Activated naive CD4-positive, alpha-beta T cell (primary cell): ENCODE measurements at places on chromosomes 3 and 15.

- DNase-seq: no peak
Measured at GRCh38 chr3:129424185-129424841, 4.1 kb downstream of the EFCAB12 start.

DNA sequence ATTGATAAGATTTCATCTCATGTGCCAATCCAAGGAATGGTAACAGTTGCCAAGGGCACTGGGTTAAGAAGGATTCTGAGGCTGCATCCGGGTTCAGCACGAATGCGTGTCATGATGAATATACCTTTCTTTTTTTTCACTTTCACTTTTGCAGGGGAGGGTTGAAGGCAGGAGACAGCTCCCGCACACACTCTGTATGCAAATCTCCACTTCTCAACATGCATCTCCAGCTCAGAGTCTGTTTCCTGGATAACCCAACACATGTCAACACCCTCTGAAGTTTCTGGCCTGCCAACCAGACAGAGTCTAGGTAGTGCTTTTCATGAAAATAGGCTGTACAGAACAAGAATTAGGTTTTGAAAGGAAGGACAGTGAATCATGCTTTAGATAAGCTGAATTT, 21.6 kb downstream of the B4GALT4 start:
- DNase-seq: no peak

GRCh38 chr3:4751502-4752101, 227.6 kb upstream of the BHLHE40 start:
- DNase-seq: no peak

DNA sequence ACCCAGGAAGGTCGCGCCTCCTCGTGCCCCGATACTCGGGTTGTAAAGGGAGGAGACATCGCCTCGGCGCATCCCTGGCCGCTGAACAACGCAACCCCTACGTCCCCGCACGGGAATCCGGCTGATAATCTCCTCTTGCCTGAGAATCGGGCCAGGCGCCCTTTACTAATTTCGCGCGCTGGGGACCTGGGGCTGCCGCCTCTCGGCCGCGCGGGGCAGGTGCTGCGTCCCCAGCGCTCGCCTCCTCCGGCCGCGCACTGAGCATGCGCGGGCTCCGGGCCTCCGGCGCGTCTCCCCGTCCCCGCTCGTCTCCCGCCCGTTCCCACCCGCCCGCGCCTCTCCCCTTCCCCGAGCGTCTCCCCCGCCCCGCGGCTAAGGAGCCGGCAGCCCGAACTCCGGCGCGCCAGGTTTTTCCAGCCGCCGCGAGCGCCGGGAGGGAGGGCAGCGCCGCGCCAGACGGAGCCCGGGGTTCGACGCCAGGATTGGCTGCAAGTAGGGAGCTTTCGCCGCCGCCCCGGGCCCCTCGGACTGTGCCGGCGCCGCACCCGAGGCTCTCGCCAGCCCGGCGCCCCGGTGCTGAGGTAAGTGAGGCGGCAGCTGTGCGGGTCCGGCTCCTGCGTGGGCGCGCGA, at the start of gene CNTN4:
Gene CNTN4 (plus strand): TSS at position 469 of the 630 bp plus-strand sequence.
- DNase-seq: no peak

DNA sequence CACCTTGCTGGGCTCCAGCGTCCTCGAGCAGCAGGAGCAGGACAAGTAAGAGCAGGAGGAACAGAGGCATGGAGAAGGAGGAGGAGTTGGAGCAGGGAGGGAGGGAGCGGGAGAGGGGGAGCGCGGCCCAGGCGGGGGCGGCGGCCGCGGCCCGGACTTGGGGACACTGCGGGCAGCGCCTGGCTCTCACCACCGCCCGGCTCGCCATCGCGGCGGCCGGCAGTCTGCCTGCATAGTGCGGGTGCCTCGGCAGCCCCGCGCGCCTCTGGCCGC, 440 bp downstream of the DCBLD2 start:
- DNase-seq: no peak

DNA sequence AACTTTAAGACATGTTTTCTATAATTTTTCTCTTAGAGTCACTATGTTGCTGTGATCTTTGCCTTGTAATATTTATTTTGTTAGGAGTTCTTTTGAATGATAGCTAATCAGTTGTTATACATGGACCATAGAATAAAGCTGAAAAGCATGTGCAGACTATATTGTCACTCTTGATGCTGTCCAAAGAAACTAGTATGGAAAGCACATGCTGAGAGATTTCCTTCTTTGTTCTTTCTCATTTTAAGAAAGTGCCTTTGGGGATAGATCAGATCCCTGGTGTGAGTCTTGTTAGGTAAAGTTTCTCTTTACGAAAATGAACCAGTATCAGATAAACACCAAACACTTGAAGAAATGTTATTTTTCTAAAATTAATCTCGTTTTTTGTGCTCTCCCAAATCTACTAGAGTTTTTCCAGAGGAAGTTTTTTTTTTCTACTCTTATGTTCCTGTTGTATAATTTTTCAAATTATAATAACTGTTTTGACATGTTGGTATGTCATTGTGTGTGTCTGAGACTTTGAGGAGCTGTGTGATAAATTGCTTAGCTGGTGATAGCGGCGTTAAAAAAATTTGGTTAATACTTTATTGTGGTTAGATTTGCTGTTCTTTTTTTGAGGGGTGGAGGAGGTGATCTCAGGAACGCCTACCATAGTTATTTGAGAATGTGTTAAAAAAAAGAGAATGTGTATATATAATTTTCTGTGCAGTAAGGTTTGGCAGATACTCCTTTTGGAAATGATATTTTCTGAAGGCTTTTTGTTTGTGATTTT, 2.2 kb downstream of the PIAS1 start:
- DNase-seq: no peak

DNA sequence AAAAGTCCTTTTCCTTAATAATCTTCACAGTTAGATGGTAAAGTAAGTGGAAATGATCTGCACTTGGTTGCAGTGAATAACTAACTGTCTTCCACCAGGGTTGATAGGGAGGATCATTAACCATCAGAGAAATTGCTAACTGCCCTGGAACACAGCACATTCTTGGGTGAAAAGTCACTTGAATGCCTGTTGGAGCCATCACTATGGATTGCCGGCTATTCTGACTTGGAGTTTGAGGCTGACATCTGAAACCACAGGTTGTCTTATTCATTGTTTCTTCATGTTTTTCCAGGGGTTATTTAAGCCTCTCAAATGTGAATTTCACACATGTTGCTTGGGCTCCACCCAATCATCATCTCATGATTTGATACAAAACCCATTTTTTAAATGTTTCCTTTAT, 901.4 kb downstream of the MCTP2 start:
- no peak for DNase-seq

- DNase-seq: no peak
Measured at GRCh38 chr3:72247126-72247525, 462.2 kb upstream of the PROK2 start.

GRCh38 chr3:120198305-120198878, 86.6 kb downstream of the GPR156 start:
- DNase-seq: no peak

GRCh38 chr3:135145581-135145980, 350.5 kb downstream of the EPHB1 start:
- no peak for DNase-seq

- DNase-seq: no peak
Measured at GRCh38 chr15:27475395-27475794, 504.4 kb downstream of the GABRG3 start.

GRCh38 chr15:41507820-41508290, 5.8 kb downstream of the LTK start:
- DNase-seq: no peak

- no peak for DNase-seq
Measured at GRCh38 chr3:149368674-149369497, 8.6 kb downstream of the TM4SF1 start.

DNA sequence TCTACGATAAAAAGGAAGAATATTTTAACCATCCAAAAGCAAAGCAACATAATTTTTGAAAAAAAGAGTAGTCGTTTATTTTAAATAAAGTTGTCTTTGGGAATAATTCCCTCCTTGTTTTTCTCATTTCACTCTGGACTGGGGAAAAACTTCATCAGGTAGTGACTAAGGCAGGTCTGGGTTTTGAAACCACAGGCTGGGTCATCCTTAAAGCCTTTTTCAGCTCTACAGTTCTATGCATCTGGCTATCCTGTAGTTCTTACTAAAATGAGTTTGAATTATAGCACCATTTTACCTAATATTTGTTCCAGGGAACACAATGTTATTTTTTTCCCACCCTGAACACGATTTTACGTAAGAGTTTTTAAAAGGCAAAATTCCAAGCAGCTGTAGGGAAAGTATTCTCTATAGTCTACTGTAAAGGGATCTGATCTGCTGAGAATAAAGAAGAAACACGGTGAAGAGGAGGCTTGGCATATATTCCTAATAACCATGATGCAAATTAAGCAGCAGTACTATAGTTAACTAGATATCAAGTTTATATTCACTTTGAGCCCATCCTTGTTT, 107.7 kb downstream of the OSBPL10 start:
- DNase-seq: no peak

GRCh38 chr3:62923066-62923465, 47.9 kb upstream of the CADPS start:
- no peak for DNase-seq

- no peak for DNase-seq
Measured at GRCh38 chr3:124767264-124767663, 37.0 kb downstream of the UMPS start.

DNA sequence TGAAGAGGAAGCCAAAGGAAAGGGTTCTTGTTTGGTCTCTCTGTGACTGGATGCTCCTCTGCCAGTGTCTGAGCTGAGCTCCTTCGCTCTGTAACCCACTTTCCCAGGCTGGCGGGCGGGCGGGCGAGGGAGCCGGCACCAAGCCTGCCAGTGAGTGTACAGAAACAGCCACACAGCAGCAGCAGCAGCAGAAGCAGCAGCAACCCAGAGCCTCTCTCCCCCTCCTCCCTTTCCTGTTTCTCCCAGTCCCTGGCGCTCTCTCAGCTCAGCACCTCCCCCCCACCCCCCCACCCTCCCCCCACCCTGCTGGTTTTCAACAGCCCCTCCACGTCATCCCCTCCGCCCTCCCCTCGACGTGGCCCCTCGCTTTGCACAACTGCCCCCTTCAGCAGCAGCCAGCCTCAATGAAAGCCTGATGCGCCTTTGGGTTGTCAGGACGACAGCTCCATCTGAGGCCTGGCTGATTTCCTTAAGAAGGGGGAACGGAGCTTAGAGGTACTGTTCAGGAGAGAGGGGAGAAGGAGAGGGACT, at the start of gene LSAMP:
Gene LSAMP (minus strand): TSS at position 177 of the 531 bp plus-strand sequence.
- no peak for DNase-seq

DNA sequence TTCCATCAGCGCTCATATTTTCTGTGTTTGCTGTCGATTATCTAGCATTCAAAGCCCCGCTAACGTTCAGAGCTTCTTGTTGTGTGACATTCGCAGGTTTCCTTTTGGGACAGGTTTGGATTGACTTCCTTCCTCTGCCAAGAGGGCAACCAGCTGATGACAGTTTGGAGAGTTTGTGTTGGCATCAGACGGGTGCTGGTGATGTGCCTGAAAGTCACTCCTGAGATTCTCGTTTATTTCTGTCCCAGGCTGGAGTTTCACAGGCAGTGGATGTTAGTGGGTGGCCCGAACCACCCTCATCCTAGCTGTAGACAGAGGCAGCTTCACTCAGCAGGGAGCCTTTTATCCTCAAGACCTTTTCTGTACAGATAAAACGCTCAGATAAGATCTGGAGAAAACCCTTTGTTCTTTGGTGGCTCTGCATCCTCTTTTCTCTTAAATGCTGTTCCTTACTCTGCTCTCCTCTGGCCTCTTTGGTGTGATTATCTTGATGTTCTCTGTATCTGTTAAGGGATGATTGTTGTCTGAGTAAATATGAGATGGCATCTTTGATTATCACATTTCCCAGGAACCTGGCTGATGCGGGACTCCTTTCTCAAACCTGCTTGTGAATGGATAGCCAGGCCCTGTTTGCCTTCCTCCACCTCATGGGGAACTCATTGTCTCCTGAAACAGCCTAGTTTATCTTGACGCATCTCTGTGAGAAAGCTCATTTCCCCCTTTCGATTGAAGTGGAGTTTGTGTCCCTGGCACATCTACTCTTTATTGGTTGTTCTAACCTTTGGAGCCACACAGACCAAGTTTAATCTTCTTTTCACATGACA, 35.9 kb downstream of the CGNL1 start:
- DNase-seq: no peak

DNA sequence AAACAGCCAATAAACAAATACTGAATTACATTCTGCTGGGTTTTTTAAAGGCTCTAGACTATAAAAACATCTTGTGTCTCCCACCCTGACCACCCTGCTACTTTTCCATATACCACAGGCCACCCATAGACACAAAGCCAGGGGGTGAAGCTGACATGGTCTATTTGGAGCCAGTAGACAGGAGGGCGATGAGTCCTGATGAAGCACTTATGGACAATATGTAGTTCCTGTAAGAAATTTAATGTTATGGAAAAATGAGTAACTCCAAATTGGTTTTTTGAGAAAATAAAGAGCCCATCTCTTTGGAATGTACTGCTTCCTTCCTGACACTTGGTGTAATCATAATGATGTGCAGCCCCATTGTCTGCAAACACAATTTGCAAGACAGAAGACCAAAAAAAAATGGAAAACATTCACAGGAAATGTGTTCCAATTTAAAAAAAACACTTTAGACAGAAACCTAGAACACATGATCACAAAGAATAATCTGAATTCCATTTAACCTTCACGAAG, 11.8 kb downstream of the SSR3 start:
- DNase-seq: no peak

DNA sequence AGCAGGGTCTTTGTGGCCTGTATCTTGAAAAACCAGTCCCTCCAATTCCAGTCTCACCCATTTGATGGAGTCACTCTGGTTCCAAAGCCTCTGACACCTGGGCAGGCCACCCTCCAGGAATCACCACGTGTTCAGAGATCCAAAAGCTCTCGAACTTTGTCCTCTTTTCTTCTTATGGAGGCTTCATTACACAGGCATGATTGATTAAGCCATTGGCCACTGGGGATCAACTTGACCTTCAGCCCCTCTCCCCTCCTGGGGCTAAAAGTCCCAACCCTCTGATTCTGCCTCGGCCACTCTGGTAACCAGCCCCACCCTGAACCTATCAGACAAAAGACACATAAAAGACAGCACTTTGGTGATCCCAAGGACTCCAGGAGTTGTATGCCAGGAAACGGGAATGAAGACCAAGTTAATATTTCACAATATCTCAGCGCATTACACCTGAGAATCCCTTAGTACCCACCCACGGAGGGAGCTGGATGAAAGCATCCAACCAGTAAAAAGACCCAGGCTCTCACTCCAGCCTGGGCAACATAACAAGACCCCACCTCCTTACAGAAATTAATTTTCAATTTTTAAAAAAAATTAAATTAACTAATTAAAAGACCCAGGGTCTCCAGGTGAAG, 23.0 kb upstream of the SSUH2 start:
- no peak for DNase-seq

DNA sequence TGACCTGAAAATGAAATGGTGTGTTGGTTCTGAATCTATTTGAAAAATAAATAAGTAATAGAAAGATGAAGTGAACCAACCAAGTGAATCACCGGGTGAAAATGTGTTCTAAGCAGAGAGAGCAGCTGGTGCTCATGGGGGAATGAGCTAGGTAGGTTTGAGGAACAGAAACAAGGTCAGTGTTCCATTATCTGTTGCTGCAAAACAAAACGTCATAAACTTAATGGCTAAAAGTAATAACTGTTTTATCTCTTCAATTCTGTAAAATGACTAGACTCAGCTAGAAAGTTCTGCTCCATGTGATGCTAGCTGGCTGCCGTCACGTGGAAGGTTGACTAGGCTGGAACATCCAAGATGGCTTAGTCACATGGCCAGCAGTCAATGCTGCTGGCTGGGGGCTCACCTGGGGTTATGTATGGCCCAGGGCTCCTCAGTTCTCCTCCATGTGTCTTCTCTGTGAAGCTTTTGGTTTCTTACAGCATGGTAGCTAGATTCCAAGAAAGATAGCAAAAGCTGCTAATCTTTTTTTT, 13.3 kb upstream of the SH3BP5 start:
- no peak for DNase-seq
